ENCODE measurements at places on chromosomes 12 and 14.
A peak's percentile ranks its signal among the peaks of the same experiment; 100 is the strongest.

DNA sequence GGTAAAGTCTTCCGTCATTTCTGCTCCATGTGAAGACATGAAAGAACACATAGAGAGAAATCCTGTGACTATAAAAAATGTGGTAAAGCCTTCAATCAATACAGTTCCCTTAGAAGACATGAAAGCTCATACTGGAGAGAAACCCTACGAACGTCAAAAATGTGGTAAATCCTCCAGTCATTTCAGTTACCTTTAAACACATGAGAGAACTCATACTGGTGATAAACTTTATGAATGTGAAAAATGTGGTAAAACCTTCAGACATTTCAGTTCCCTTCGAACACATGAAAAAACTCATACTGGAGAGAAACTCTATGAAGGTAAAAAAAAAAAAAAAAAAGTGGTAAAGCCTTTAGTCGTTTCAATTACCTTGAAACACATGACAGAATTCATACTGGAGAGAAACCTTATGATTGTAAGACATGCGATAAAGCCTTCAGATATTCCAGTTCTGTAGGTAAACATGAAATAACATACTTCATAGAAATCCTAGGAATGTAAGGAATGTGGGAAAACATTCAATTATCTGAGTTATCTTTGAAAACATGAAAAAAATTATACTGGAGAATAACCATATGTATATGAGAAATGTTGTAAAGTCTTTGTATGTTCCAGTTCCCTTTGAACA lies 60.4 kb downstream of the MAP4K5 start:
- no peak for DNase-seq

GRCh38 chr12:121227294-121227693 lies 17.4 kb downstream of the P2RX4 start:
- DNase-seq = no peak

GRCh38 chr14:85308531-85309300 lies 221.2 kb upstream of the FLRT2 start:
- DNase-seq = peak; percentile 17

GRCh38 chr12:57717846-57718640 lies 20.5 kb downstream of the AGAP2 start:
- DNase-seq = no peak

Data from hindlimb muscle (tissue), 1 donor.